NCI-H774 (cell line): ENCODE measurements at places on chromosomes 11 and 22.

DNA sequence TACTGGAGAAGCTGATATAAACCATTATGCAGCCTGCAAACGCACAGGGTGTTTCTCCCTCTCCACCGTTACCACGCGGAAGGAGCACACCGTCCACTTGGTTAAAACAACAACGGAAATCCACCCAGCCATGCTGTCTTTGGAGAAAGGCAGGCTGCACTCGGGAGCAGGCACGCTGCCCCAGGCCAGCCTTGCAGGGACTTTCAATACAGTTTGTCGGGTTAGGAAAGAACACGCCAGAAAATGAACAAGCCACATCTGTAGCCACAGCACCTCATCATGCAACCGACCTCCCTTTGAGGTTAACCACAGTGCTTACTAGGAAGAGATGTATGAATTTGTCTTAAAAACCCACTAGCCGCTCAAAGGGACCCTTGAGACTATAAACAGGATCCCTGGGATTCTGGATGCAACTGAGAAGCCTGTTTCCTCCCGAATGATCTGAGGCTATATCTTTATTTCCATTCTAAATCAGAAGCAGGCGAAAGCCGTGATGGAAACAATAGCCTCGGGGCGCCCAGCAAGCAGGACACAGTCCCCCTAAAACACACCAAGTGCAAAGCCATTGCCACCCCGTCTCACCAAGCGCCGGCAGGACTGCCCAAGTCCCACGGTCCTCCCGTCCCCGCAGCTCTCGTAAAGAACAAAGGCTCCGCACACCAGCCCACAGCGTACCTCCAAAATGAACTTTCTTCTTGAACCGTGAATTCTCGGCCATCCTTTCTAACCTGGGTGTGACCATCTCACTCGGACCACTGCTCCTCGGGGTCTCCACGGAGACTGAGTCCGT, 318.9 kb downstream of the CTTN start:
- no peak for DNase-seq

GRCh38 chr22:43470941-43471585, 59.2 kb downstream of the MPPED1 start:
- no peak for DNase-seq

DNA sequence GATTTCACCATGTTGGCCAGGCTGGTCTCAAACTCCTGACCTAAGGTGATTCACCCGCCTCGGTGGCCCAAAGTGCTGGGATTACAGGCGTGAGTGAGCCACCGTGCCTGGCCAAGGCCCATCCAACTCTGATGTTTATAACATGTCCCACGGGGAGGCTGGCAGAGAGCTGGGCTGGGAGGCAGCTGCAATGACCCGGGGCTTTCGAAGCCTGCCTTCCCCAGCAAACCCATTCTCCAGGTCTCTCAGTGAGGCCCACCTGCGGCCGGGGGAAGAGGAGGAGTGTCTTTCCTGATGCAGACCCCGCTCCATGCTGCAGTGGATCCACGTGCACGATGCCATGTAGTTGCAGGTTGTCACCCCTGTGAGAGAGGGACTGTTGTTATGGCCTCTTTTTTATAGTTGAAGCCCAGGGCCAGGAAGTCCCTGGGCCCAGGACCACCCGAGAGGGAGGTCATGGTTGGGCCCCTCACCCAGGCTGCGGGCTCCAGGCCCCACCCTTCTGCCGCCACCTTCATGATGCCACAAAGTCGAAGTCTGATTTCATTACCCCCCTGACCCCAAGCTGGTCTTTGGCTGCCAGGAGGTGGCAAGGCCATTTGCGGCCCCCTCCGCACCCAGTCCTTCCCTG, 38.3 kb downstream of the KCNJ4 start:
- DNase-seq = no peak

- no peak for DNase-seq
These were observed 39.2 kb upstream of the LRRC32 start for GRCh38 chr11:76709756-76710155.

GRCh38 chr11:44221992-44222391, 87.9 kb downstream of the ALX4 start:
- DNase-seq = no peak

DNA sequence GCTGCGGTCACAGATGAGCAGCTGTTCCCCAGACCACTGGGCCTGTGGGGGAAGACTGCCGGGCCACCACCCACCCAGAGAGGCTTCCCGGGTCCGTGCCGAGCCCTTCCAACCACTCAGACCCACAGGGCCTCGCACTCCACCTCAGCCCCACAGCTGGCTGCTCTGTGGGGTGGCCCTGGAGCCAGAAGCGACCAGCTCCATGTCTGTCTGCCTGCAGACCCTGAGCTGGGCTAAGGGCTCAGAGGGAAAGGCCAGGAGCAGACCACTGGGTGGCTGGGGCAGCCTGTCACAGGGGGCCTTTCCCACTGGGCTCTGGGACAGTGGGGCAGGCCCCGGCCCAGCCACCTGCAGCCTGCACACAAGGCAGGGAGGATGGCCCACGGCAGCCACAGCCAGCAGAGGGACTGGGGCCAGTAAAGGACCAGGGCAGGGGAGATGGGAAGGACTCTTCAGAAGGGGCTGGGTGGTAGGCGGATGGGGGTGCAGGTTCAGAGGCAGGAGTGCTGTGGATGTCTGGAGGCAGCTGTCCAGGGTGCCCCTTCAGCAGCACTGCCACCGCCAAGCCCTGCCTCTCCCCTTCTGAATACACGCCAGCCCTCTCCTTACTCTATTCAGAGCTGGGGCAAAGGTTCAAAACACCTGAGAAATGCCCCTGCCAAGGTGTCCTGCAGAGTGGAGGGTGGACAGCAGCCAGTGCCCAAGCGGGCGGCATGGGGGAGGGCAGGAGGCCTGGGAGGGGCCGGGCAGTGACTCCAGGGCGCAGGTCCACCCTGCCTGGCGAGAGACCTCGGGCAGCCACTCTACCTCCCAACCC, 32.2 kb downstream of the GNB1L start:
- no peak for DNase-seq
